ENCODE measurements at places on chromosomes 5 and 9. TPM values are rescaled to one million over a fixed set of nuclear protein-coding genes. Genes with fewer than 3 reads are reported as not detected.

The OR1Q1 gene
- total RNA-seq = not detected

The ZNF608 gene
- total RNA-seq = 21.6 TPM

The IGFBPL1 gene
- total RNA-seq = not detected

The CCDC187 gene
- total RNA-seq = not detected

The NR6A1 gene
- 0.58 TPM for total RNA-seq
